Glutamatergic neuron (in vitro differentiated cells): ENCODE measurements at places on chromosomes 11 and 22. TPM values are rescaled to one million over a fixed set of nuclear protein-coding genes. Genes with fewer than 3 reads are reported as not detected.
A peak's percentile ranks its signal among the peaks of the same experiment; 100 is the strongest.

- no peak for DNase-seq
Observed at GRCh38 chr11:44285756-44286155, 24.2 kb downstream of the ALX4 start.

- no peak for DNase-seq
Observed at GRCh38 chr11:128022007-128022368, 565.4 kb downstream of the ETS1 start.

Gene TNNT3
- total RNA-seq: not detected

DNA sequence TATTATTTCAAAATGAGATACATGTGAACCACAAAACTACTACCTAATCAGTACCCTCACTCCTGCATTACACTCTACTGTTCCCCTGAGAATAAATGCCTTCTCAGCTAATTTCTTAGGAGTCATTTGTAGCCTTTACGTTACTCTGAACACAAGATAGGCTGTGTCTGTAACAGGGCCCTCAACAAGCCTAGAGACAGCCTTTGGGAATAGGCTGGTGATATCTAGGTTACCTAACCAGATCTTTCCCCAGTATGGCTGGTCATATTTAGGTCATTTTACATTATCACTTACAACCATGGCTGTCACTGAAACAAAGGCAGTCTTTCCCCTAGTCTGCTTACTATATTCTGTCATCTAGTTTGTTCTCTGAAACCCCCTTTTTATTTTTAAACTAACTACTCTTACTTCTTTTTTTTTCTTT lies 14.2 kb downstream of the ATM start:
- DNase-seq: no peak

Gene GUCY1A2
- 20.3 TPM for total RNA-seq

Gene ATXN10
- total RNA-seq: 191 TPM

Gene SLCO2B1
- not detected for total RNA-seq

DNA sequence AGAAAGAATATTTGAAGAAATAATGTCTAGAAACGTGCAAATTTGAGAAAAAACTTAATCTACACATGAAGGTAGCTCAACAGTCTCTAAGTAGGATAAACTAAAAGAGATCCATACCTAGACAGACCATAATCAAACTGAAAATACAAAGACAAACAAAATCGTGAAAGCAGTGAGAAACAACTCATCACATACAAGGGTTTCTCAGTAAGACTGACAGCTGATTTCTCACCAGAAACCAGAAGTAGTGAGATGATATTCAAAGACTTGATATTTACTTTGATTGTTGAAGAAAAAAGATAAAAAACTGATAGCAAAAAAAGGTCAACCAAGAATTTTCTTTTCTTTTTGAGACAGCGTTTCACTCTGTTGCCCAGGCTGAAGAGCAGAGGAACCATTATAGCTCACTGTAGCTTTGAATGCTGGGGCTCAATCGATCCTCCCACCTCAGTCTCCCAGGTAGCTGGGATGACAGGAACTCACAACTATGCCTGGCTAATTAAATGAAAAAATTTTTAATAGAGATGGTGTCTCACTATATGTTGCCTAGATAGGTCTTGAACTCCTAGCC lies 17.4 kb downstream of the NPAT start:
- no peak for DNase-seq

DNA sequence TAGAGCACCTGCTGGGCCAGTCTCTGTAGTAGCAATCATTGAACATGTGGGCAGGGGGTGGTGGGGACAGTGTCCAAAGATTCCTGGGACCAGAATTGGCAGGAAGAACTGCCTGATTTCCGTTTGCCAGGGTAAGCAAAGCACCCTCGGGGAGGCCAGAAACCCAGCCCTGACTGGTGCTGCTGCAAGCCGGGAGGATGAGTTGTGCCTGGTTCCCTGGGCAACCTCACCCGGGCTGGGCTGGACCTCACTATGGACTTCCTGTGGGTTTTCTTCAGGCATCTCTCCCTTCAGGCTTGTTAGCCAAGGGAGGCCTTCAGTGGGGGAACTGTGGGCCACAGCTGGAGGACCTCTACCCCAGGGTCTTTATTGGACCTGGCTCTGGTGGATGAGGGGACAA lies 8.0 kb upstream of the POU2F3 start:
- DNase-seq: no peak

GRCh38 chr11:20156876-20157613 lies 3.2 kb downstream of the DBX1 start:
- DNase-seq: peak; percentile 31

DNA sequence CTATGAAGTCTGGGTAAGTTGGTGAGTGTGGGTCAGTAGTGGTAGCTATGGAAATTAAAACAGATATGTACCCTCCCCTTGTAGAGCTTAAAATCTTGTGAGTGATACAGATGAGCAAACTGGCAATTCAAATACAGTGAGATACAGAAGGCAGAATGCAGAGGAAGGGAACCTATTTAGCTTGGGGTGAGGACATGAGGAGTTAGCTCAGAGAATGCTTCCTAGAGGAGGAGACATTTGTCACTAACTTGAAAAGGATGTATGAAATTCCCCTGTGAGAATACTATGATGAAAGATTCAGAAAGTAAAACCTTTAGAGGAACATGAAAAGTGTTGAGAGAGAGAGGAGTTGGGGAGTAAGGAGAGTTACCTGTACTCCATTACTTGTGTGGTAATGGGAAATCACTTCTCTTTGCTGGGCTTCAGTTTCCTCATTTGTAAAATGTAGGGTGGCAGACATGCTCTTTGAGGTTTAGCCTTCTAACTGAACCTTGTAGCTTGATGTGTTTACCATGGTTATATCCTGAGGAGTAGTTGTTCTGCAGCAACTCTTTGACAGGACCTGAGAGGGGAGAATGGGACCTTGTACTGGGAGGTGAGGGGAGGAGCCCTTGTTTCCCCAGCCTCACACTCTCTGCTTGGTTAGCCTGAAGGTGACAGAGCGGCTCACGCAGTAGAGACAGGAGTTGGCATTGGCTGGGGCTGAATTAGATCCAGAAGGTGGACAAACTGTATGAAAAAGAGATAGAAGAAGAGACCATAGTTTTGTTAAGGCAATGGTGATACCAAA lies 17.9 kb downstream of the SWAP70 start:
- no peak for DNase-seq

GRCh38 chr11:120137187-120137610 lies 714 bp downstream of the TRIM29 start:
- DNase-seq: peak; percentile 12

Gene VPS37C
- total RNA-seq: 27.1 TPM

- no peak for DNase-seq
Observed at GRCh38 chr22:42648368-42649245, 585 bp downstream of the CYB5R3 start.

Gene ADAMTS8
- total RNA-seq: 0.32 TPM

DNA sequence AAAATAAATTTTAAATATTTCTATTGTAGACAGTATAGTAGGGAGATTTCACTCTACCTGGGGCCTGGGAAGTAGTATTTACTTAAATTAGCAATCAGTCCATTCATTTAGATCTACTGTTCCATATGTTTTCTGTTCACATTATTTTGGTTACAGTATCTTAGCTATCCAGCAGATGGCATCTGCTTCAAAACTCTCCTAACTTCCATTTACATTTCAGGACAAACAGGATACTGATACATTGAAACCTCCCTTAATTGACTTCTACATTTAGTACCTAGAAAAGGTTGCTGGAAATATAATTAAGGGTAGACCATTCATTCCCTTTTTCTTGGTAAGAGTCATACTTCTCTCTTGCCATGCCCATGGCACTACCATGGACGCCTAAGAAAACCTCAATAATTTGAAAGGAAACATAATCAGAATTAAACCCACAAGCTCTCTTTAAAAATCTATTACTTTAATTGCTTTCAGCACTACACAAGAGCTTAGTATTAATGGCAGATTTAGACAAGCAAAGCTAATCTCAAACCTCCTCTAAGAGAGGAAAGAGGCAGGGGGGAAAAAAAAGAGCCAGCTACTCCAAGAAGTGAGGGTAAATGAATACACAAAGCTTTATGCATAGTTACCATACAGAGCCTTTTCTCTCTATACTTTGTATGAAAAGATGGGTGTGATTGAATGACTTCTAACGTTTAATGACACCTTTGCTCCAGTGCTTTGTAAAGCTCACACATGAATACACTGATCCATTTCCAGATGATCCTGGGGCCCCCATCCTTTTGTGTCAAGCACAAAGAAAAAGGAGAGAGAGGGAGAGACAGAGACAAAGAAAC lies 131.2 kb upstream of the MTMR2 start:
- DNase-seq: no peak

- DNase-seq: no peak
Observed at GRCh38 chr22:32997295-32997694, 60.9 kb downstream of the SYN3 start.

Gene OR10D3
- total RNA-seq: 0.29 TPM

DNA sequence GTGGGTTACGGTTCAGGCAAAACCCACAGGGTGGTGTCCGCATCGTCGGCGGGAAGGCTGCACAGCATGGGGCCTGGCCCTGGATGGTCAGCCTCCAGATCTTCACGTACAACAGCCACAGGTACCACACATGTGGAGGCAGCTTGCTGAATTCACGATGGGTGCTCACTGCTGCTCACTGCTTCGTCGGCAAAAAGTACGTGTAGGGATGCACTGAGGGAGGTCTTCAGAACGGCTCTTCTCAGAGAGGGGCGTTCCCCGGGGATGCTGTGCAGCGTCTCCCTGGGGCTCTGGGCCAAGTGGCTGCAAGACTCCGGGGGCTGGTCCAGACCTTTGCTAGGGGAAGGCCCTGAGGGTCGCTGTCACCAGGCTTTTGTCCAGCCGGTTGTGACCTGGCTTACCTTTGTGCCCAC lies 1.3 kb downstream of the ACR start:
- no peak for DNase-seq

GRCh38 chr11:59641156-59641555 lies 25.6 kb upstream of the OSBP start:
- DNase-seq: no peak

GRCh38 chr11:126538071-126538470 lies 182.6 kb downstream of the ST3GAL4 start:
- no peak for DNase-seq

- peak; percentile 55 for DNase-seq
Observed at GRCh38 chr11:63998558-63999348, 12.5 kb downstream of the OTUB1 start.

DNA sequence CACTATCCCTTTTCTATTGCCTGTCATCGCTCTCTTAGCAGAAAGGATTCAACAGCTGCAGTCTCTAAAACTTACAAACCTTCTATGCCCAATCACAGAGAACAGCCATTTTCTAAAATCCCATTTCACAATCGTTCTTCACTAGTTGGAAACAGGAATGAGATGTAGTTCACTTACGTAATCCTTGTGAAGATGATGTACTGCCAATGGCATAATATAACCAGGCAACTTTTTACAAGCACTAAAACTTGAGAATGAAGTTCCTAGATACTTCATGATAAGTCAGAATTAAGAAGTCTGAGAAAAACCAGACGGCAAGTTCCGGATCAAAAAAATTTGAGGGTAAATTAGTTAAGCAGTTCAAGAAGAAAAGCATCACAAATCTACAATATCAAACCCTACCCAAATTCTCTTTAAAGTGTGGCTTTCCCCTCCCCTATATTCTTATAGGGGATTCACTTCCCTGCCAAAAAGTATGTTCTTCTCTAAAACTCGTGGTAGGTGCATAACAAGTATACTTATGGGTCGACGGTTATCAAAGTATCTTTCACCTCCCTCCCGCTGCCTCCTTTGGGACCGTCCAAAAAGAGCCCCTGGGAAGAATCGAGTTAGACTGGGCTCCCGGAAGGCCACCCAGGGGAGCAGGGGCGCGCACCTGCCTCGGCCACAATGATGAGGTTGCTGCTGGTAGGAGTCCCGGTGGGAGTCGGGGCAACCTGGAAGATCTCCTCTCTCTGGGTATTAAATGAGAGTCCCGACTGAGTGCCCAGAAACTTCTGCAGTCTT lies 666 bp downstream of the MSANTD4 start:
- DNase-seq: no peak

Gene NCR3LG1
- 0.51 TPM for total RNA-seq

DNA sequence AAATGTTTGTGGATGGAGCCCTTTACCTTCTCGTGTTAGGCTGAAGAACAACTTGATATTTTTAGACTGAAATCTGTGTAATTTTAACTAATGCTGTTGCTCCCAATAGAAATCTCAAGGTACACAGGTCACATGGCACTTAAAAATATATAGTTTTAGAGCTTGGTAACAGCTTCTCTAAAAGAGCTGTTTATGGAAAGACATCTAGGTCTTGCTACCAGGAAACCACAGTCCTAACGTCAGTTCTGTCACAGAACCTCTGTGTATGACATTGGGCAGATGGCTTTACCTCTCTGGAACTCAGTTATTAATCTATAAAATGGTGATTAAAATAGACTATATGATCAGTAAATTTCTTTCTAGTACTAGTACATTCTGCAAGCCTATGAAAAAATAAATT lies 35.4 kb downstream of the PAK1 start:
- DNase-seq: no peak

DNA sequence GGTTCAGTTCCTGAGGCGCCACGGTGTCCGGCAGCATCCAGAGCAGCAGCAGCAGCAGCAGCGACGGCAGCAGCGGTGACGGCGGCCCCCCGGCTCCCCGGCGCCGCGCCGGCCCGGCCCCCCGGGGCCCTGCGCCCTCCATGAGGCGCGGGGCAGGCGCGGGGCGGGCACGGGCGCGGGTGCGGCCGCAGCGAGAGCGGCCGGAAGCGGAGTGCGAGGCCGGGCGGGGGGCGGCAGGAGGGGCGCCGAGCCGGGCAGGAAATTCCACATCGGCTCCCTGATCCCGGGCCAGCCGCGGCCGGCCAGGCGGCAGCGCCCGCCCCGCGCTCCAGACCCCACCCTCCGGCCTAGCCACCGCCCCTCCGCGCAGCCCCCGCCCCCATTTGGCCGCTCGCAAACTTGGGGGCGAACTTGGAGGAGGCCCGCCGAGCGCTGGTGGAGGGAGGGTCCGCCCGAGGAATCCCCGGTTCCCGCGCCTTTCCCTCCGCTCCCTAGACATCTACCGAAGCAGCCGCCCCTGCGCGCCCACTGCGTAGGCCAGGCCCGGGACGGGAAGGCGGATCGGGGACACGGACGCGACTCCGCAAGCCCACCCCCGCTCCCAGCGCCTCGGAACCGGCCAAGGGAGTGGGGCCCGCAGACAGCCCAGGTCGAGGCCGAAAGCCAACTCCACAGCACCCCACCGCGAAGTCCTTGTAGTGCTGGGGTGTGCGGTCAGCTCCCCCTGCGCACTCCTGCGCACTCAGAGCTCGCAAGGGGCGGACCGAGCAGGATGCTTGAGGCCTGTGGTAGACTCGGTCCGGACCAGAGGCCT lies at the start of gene SCARF2:
TSS of gene SCARF2 (minus strand) at position 213 of the 814 bp plus-strand sequence. CDS start at position 142, 71 bp downstream.
- peak; percentile 58 for DNase-seq

DNA sequence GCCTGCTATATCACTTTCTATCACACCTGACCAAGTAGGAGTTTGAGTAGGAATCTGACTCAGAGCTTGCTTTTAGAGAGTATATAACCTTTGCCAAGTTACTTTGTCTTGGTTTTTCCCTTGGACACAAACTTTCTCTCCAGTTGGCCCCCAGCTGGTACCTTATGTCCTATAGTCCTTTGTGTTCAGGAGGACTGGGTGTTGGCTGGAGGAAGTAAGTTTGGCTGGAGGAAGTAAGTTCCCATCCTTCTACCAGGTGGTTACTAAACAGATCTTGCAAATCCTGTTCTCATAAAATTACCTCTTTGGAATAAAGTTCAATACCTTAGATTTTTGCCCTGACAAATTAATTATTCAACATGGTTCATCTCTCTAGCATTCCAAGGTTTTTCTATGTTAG lies 37.2 kb downstream of the SPON1 start:
- no peak for DNase-seq
